Stimulated activated CD8-positive, alpha-beta memory T cell treated with anti-CD3 and anti-CD28 coated beads, Interleukin-7, amount 100 ng/mL, for 4 hours (primary cell): ENCODE measurements at places on chromosomes 4 and X.

- no peak for DNase-seq
These were observed 17.8 kb downstream of the AMER1 start for GRCh38 chrX:64187762-64188150.

DNA sequence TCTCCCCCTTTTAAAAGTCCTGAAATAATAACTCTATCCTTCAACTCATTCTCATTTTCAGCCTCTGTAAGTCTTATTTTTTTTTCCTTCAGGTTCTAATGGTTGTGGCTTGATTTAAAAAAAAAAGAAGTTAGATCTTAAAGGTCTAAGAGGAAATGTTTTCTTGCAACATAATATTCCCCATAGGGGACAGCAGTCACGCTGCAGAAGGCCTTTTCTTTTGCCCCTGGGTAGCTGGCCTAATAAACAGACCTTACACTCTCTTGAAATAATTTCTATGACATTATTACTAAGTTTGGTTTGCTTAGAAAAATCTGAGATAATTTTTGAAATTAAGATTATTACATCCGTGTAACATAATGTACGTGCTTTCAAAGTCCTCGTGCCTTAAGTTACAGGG lies 564.1 kb upstream of the SPANXN1 start:
- no peak for DNase-seq

DNA sequence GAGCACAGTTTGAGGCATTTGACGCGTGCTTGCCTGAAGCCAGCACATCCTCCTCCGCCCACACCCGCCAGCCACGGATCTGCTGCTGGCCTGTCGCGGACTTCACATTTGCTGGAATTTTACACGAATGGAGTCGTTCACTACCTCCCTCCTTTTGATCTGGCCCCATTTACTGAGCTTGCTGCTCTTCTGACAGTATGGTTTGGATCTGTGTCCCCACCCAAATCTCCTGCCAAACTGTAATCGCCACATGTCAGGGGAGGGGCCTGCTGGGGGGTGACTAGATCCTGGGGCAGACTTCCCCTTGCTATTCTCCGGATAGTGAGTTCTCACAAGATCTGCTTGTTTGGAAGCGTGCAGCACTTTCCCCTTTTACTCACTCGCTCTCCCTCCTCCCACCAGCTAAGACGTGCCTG lies 19.9 kb upstream of the CPLX1 start:
- DNase-seq = no peak

GRCh38 chr4:1049591-1049905 lies 38.1 kb downstream of the FGFRL1 start:
- no peak for DNase-seq

DNA sequence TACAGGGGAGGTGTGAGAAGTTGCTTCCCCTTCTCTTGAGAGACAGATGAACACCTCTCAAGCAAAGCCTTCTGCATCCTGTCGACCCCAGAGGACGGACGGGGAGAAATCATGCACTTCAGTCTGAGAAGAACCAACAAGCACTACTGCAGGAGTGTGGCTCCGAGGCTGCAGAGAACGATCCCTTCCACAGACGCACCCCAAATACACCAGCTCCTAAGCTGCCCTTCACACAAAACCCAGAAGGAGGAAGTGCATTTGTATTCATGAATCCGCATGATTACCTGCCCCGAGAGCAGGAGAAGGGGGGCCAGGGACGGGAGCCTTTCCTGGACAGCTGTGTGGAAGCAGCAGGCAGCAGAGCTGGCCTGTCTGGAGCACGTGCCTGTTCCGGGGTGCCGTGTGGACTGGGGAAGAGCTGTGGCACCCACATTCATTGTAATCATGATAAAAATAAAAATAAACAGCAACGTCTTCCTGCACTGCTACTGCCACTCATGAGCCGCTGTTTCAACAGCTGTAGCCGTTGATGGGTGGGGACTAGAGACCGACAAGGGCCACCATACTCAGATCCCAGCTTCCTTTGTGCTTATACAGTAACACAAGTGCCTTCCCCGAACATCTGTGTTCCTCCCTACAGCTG lies 42.9 kb downstream of the ACSL1 start:
- no peak for DNase-seq

- no peak for DNase-seq
These were observed 107.0 kb downstream of the REPS2 start for GRCh38 chrX:17053502-17053901.

- DNase-seq = no peak
These were observed 47.8 kb downstream of the ELF2 start for GRCh38 chr4:139129206-139129605.

DNA sequence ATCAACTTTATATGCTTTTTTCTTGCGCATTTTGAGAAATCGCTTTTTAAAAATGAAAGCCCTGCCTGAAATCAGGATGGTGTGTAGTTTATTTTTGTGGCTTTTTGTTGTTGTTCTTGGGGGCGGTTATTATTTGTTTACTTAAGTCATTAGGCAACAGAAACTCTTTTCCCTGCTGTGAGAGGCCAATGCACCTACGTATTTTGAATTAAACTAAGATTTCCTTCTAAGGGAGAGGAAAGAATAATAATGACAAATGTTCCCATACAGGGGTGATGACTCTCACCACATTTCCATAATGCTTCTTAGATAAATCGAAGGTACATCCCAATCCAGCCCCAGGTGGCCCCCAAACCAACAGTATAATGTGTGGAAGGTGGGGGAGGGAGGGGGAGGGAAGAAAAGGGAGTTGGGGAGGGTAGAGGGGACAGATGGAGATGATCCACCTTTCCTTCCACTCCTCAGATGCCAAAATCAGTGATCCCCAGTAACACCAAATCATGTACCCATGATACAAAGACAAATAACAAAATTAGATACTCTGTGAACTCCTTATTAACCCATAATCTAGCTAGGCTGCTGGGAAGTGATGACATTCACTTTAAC lies 39.6 kb downstream of the ZNF827 start:
- no peak for DNase-seq

- no peak for DNase-seq
These were observed 50.5 kb upstream of the PAGE1 start for GRCh38 chrX:49746306-49746705.

DNA sequence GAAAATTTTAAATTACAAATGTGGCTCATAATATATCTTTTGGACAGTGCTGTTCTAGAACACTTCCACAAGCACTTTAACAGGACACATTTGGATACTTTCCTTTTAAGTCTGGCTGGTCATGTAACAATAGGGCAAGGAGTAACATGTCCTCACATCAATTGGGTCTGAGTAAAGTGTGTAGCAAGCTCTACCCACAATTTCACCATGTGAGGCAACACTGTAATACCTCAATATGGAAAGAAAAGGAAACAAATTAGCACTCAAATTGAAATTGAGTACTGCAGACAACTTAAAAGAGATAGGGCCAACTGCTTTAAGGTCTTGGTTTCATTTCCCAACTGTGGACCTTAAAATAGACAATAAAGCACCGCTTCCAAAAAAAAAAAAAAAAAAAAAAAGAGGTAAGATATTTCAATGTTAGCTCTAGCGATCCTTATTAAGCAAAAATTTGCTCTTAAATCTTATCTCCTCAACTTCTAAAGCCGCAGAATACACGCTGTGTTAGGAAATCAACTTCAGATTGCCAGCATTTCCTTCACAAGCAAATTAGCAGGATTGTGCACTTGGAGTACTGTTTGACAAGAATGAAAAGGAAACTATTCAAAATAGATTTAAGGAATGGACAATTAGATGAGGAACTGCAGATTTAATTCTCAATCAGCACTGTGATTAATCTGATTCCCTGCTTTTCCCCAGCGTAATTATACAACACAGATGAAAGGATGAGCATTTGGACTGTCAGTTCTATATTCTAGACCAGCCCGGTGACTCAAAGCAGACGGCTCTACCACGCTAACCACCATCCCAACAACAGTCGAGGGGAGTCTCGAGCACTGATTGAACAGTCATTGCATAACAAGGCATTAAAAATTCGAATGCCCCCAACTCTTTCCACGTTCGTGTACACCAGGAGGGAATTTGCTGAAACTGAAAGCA lies 1.6 kb downstream of the CASK start:
- no peak for DNase-seq

- DNase-seq = no peak
These were observed 1.0 kb upstream of the RNF150 start for GRCh38 chr4:141133999-141134995.

GRCh38 chr4:168335621-168336020 lies 17.1 kb upstream of the DDX60 start:
- DNase-seq = no peak

DNA sequence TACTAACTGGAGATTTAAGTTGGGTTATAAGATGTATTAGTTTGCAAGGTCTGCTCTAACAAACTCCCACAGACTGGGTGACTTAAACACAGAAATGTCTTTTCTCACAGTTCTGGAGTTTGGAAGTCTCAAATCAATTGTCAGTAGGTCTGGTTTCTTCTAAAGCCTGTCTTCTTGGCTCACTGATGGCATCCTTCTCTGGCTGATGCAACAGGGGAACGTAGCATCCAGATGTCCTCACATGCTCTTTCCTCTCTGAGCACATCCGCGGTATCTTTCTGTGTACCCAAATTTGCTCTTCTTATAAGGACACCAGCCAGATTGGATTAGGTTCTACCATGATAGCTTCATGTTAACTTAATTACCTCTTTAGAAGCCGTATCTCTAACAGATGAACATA lies 63.2 kb upstream of the BMP3 start:
- DNase-seq = no peak

- no peak for DNase-seq
These were observed 4.0 kb downstream of the PCYT1B start for GRCh38 chrX:24643116-24643515.

GRCh38 chr4:48129307-48130014 lies 4.6 kb downstream of the TXK start:
- peak; percentile 25 for DNase-seq

- DNase-seq = peak; percentile 41
These were observed 23.9 kb upstream of the PRDM8 start for GRCh38 chr4:80173401-80173800.

DNA sequence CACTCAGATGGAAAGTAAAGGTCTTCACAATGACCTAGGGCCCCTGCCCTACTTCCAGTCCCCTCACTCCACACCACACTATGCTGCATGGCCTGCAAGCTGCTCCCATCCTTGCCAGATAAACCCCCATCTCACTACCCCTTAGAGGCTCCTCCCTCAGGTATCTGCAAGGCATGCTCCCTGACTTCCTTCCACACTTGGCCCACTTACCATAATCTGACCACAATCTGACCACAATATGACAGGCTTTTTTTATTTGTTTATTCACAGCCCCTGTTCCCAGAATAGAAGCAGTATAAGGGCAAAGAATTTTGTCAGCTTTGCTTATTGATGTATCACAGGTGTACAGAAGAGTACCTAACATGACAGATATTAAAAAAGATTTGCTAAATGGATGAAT lies 124.7 kb downstream of the CAMK2D start:
- no peak for DNase-seq

- no peak for DNase-seq
These were observed 10.5 kb downstream of the ZCCHC18 start for GRCh38 chrX:104122829-104123228.

DNA sequence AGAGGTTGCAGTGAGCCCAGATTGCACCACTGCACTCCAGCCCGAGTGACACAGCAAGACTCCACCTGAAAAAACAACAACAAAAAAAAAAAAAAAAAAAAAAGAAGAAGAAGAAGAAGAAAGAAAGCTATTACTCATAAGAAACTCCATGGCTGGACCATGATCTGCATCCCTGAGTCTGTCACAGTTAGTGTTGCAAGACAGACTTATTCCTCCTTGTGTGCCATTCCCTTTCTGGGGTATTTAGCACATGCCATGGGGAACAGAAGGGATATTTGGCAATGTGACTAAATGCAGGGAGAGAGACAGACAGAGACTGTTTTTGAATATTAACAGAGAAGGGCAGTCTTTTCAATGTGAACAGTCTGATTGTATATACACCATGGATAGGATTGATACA lies 16.7 kb upstream of the PDS5A start:
- no peak for DNase-seq

GRCh38 chr4:83832110-83832825 lies 296.4 kb downstream of the GPAT3 start:
- DNase-seq = no peak

- DNase-seq = no peak
These were observed 43.2 kb downstream of the GALNT7 start for GRCh38 chr4:173211838-173212237.

- peak; percentile 4 for DNase-seq
These were observed 4.4 kb downstream of the RBPJ start for GRCh38 chr4:26325191-26325590.

GRCh38 chrX:32530802-32531403 lies 680.4 kb downstream of the DMD start:
- no peak for DNase-seq

GRCh38 chr4:84894621-84895020 lies 71.9 kb downstream of the WDFY3 start:
- no peak for DNase-seq

DNA sequence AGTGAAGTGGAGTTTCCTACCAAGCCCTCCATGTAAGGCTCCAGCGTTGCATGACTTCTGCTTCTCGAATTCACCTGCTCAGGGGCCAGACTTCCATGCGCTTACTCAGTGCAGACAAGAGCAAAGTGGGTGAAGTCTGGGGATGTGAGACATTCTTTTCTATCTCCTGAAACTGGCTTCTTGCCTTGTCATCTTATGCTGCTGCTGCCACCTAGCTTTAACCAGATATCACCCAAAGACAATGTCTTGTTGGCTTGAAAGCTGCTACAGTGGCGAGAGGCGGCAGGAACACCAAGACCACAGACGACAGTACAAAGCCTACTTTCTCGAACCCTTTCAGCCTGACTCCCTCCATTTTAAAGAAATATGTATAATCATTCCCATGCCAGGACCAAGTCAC lies 103.6 kb upstream of the ADGRG2 start:
- no peak for DNase-seq

DNA sequence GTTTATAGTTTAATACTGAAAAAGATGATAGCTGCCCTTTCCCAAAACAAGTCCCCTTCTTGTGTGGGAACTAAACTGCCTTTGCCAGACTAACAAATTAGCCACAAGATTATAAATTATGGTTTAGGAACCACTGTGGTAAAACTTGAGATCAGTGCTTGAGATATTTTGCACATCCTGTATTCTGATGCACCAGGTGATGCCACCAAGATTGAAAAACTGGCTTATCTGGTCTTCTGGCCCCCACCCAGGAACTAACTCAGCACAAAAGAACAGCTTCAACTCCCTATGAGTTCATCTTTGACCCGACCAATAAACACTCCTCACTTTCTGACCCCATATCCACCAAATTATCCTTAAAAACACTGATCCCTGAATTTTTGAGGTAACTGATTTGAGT lies 36.7 kb upstream of the EFNB1 start:
- no peak for DNase-seq

- DNase-seq = no peak
These were observed 114.0 kb downstream of the STOX2 start for GRCh38 chr4:184019076-184019475.

DNA sequence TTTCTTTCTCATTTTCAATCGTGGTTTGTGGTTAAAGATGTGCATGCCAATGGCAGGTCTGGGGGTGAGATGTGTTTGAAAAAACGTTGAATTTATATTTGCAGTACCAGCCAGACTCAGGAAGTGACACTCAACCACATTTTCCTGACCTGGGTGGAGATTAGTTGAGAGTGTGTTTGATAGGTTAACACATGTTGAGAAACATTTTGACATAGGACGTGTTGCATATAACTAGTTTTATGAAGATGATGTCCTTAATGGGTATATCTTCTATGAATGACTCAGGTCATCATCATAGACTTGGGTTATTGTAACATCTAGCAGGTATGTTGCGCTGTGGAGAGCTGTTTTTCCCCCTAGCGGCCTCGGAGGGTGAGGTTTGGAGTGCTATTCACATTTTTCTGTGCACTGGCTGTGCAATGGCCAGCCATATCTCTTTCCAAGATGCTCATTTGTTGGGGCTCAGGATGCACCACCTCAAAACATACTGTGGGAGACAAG lies 21.7 kb upstream of the CD38 start:
- peak; percentile 61 for DNase-seq

GRCh38 chrX:136021903-136022302 lies 36.7 kb downstream of the SLC9A6 start:
- DNase-seq = no peak
